ENCODE measurements at places on chromosomes 11 and 22.

- no peak for DNase-seq
Measured at GRCh38 chr11:2093575-2094353, 45.4 kb downstream of the IGF2 start.

- no peak for DNase-seq
Measured at GRCh38 chr11:57240757-57241156, 3.7 kb upstream of the APLNR start.

DNA sequence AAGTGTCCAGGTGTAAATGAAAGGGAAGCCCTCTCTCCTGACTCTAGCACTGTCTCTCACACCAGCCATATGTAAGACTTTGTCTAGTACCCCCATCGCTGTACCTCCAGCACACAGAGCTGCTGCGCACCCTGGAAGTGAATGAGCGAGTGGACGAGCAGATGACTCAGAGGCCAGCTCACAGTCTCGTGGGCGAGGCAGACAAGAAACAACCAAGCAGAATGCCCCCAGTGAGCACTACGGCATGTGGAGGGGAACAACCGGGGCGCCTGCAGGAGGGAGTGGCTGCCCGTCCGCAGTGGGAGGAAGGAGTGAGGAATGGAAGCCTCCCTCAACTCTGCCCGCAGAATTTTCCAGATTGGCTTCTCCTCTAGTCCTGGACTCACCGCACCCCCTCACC is 46.4 kb downstream of the MCM5 start:
- no peak for DNase-seq

- DNase-seq = no peak
Measured at GRCh38 chr11:110059706-110060463, 33.3 kb upstream of the ZC3H12C start.

DNA sequence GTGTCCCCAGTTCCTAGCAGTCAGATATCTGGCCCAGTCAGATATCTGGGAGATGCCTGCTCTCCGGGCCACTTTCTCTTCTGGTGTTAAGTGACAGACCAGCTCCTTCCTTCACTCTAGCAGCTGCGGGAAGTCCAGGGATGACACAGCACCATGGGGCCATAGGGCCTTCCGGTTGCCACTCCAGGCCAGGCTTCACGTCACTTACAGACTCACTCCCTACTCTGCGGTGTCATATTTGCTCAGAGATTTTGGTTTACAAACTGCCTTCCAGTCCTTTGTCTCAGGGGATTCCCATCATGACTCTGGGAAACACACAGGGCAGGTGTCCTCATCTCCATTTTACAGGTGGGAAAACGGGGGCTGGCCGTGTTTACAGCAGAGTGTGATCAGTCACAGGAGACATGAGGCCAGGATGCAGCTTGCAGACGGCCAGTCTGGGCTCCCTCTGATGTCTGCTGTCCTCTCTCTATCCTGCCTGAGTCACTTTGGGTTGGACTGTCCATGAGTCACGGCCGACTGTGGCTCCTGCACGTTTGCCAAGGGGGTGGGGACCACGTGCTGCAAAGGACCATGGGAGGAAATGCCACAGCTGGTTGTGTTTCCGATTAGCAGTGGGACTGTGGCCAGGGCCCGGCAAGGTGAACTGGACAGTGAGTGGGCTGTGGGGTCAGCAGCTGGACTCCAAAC is 8.2 kb upstream of the TBC1D22A start:
- DNase-seq = no peak

DNA sequence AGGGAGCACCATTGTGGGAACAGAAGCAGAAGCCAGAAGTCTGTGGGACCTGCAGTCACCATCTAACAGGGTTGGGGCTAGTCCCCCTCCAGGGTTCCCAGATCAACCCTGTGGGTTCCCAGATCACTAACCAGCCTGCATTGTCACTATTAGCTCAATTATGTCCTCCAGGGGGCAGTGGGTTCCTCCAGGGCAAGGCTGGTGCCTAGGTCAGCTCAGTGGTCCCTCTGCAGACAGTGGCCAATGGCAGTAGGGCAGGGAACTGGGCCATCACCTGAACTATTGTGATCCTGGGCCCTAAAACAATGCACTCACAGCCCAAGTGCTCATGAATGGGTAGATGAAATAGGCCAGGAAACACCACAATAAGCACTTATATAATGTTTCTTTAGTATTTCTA is 18.8 kb upstream of the PRSS23 start:
- DNase-seq = no peak

- DNase-seq = no peak
Measured at GRCh38 chr11:96179905-96180304, 163.1 kb downstream of the MAML2 start.

DNA sequence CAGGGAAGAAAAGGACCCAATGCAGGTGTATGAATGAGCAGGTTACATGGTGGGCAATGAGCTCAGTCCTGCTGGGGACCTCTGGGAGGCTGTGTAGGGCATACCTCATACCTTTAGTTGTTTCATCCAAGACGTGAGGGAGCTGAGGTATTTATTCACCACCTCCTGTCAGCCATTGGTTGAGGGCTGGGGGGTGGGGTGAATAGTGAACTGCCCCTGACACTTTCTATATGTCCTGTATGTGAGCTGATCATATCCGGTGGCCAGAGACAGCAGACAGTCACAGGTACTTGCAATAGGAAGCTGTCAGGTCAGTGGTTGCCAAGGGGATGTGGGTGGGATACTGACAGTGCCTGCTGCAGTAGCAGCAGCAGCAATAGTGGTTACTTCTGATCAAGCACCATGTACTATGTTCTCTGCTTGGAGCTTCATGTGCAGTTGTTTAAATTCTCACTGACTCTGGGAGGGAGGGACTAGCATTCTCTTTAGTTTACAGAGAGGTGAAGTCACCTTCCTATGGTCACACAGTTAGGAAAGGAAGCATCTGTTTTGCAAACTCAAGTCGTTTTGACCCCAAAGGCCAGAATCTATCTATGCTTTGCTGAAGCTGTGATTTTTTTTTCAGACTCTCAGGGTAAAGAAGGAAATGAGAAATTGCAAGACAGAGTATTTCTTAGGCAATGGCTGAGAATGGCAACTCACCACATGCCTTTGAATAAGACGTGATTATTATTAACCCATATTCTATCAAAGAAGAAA is 54.0 kb downstream of the MIAT start:
- DNase-seq = peak; percentile 66

GRCh38 chr11:81744336-81745116 is 989.1 kb downstream of the FAM181B start:
- DNase-seq = no peak

DNA sequence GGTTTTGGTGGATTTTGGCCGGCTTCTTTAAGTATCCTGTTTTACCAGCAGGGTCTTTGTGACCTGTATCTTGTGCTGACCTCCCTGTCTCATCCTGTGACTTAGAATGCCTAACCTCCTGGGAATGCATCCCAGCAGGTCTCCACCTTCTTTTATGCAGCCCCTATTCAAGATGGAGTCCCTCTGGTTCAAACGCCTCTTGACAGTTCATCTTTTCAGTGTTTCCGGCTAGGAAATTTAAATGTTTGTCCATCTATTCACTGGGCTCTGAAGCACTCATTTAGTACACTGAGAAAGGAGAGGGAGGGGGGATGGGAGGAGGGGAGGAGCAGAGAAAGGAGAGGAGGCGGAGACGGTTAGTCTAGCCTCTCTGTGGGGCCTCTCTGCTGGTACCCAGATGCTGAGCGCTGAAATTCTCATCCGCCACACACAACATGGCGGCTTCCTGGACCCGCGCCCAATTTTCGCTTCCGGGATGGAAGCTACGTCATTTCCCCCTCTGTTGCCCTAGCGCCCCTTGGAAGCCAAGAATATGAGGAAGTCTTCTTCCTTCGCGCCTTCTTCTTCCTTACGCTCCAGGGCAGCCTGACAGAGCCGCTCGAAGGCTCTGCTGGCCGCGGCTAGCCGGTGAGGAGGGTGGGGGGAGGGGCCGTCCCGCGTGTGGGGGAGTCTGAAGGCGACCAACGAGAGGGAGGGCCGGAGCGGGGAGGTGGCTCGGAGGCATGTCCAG is 69.0 kb upstream of the SYT13 start:
- DNase-seq = no peak

DNA sequence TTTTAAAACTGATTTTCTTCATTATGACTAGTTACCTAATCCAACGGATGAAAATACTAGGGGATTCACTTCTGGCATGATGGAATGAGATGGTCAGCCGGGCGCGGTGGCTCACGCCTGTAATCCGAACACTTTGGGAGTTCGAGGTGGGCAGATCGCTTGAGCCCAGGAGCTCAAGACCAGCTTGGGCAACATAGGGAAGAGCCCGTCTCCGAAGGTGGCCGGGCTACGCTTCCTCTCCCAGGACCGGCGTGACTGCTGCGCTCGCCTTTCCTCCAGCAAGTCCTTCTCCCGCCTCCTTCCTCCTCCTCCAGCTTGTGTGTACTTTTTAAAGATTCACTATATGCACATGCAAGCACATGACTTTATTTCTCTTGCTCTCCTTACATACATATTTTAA is 505.4 kb upstream of the CCDC90B start:
- DNase-seq = no peak

DNA sequence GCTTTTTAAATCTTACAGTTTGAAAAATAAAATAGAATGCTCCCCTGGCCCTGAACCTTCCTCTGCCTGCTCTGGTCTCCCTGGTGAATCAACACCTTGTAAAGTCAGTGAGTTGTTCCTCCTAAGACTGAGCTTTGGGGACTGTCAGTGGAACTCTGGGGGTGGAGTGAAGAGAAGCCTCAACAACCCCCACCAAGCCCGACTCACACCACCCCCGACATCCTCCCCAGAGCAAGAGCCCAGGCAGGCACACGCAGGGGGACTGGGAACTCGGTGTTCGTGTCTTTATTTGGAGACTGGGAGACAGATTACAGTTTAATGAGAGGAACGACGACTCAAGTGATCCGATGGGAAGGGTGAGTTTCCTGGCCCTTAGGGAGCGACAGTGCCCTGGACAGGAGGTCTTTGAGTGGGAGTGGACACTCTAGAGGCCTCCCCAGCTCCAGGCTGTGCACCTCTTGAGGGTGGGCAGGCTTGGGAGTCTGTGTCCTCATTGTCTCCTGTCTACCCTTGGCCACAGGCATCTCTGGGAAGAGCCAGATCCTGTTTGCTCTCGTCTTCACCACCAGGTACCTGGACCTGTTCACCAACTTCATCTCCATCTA is 6.2 kb downstream of the KDELR3 start:
- no peak for DNase-seq

DNA sequence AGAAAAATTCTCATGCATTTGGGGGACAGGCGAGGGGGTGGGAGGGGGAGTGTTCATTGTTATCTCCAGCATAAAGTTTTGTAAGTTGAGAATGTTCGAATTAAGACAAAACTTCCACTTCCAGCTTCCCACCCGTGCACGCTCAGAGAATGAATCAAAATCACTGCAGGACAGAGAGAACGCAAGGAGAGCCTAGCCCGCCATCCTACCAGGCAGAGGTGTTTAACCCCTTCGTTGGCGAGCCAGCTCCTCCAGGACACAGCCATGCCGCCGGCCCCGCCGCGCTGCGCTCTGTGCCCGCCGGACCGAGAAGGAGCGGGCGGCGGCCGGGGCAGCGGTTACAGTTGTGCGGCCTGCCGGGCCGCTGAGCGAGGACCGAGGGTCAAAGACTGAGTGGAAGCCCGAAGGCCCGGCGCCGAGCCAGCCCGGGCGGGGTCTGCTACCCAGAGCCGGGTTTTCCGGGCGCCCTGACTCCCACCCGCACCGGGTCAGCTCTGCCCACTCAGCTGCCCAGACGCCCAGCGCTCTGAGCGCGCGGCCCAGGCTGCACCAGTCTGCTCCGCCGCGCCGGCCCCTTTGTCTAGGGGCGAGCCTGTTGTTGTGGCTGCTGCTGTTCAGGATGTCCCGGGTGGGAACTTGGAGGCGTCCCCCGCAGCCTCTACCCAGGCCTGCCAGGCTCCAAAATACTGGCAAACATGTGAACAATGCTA is at the start of gene NOX4:
NOX4 (minus strand) TSS at position 395 of the 710 bp plus-strand sequence; CDS start at position 266, 129 bp downstream.
- no peak for DNase-seq

- DNase-seq = no peak
Measured at GRCh38 chr22:42726811-42727210, 6.1 kb upstream of the A4GALT start.

GRCh38 chr11:45102361-45102809 is 44.1 kb upstream of the PRDM11 start:
- no peak for DNase-seq

DNA sequence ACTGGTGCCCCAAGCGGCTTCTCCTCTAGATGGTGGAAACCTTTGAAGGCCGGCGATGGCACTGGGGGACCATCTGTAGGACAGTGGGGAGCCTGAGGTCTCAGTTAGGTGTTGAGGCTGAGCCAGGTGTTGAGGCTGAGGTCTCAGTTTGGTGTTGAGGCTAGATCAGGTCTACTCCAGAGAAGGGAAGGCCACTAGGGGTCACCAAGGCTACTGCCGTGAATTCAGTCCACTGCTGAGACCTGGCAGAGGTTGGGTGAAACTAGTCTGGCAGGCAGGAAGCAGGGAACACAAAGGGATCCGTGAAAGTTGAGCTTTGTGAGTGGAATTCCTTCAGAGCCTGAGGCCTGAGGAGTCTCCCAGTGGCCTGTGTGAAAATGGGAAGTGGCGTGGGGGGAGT is 123.8 kb upstream of the FGF3 start:
- DNase-seq = no peak

DNA sequence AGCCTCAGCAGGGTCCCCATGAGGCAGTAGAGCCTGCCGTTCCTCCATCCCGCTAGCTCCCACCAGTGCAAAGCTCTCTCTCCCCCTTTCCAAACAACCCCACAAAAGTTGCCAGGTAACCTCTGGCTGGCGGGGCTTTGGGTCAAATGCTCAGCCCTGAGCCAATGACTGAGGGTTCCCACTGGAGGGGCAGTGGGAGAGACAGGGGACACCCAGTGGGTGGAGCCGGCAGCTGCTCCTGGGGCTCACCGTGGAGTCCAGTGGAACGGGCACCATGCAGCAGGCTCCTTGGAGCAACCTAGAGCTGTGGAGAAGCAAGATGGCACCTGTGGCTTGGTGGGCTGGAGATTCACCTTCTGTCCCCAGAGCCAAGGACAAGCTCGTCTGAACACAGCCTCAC is 25.0 kb upstream of the PPARA start:
- no peak for DNase-seq

GRCh38 chr11:103322821-103323220 is 213.6 kb downstream of the DYNC2H1 start:
- no peak for DNase-seq

GRCh38 chr11:76678321-76678720 is 7.8 kb upstream of the LRRC32 start:
- DNase-seq = no peak

GRCh38 chr11:23976841-23977271 is 520.0 kb upstream of the LUZP2 start:
- DNase-seq = no peak

- DNase-seq = no peak
Measured at GRCh38 chr11:130037058-130037457, 32.6 kb upstream of the APLP2 start.

GRCh38 chr22:43007519-43008102 is 7.3 kb downstream of the PACSIN2 start:
- DNase-seq = peak; percentile 18

Data from NK-92 treated with Interleukin-12 subunit alpha and Interleukin-12 subunit beta, amount 100 ng/mL, for 24 hours (cell line).